LNCaP clone FGC (cell line): ENCODE measurements at places on chromosomes 4 and X.

DNA sequence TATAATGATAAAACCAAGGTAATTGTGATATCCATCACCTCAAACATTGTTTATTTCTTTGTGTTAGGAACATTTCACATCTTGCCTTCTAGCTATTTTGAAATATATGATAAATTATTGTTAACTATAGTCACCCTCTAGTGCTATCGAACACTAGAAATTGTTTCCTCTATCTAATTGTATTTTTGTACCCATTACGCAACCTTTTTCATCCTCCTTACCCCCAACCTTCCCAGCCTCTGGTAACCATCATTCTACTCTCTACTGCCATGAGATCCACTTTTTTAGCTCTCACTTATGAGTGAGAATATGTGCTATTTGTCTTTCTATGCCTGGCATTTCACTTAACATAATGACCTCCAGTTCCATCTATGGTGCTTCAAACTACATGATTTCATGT, 3.9 kb upstream of the UBA6 start:
- DNase-seq: no peak

GRCh38 chr4:174303687-174304086, 20.0 kb downstream of the CEP44 start:
- no peak for DNase-seq

GRCh38 chr4:124642846-124643245, 69.7 kb downstream of the ANKRD50 start:
- no peak for DNase-seq

- no peak for DNase-seq
These were observed at the start of gene CPLX1 for GRCh38 chr4:825971-826330. CPLX1 (minus strand) TSS chr4:826129; CDS start chr4:824522, 1,607 bp downstream.

DNA sequence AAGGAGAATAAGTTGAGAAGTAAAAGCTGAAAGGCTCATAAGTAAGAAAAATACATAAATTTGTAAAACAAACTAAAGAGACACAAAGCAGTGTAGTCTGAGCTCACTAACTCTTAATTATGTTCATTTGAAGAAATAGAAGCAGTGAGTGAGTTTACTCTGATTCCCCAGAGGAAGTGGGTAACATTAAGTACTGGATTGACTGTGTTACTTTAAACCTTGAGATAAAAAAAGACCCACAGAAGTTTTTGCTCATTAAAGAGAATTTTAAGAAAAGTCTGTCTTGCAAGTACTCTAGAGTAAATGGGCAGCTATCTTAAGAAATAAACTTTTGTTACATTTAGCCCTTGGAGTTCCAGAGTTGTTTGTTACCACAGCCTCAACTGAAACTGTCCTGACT, 2466.9 kb downstream of the PCDH7 start:
- DNase-seq: no peak

DNA sequence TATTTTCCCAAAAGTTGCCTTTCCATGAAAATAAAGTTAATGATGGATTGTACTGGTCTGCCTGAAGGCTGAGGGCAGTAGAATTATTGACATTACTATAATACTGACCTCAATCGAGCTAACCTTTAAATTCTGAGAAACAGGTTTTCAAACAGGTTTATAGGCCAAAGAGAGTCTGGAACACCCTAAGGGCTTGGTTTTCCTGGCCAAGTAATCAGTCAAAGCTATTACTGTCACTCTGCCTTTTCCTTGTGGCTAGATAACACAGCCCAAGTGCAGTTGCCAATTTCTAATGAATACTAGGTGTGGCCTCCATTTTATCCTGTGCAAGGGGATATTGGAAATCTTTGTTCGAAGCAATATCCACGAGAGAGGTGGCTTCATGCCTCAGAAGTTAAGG, 75.2 kb downstream of the INTS12 start:
- DNase-seq: peak; percentile 96

GRCh38 chrX:116243039-116243438, 72.5 kb downstream of the AGTR2 start:
- DNase-seq: no peak

GRCh38 chrX:7117587-7117986, 29.9 kb upstream of the STS start:
- no peak for DNase-seq

DNA sequence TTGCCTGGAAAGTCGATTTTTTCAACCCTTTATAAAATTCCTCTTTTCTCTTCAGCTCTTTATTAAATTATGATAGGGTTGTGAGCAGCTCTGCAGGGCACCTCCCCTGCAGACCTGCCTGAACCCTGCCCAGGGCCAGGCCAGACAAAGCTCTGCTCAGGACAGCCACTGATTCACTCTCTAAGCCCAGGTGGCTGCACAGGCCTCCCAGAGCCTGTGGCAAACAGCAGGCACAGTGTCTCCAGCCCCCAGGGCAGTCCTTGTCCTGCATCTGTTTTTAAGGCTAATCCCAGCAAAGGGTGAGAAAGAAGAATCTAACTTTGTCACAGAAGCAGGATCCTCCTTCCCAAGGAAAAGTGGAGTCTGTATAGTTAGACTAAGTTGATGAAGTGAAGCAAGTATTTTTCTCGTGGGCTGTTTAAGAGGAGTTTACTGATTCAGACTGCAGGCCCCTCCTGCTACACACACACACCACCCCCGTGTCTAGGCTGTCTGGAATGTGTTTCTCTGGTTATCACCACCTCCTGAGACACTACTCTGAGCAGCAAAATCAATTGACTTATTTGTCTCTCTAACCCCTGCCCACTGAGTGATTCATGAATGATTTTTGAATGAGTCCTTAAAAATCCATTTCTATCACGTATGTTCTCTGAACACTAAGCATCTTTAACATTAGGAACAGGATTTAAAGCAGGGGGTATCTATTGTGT, 101.7 kb downstream of the CHIC2 start:
- DNase-seq: no peak

- DNase-seq: peak; percentile 13
These were observed 255.2 kb upstream of the SFRP2 start for GRCh38 chr4:154044108-154044531.

DNA sequence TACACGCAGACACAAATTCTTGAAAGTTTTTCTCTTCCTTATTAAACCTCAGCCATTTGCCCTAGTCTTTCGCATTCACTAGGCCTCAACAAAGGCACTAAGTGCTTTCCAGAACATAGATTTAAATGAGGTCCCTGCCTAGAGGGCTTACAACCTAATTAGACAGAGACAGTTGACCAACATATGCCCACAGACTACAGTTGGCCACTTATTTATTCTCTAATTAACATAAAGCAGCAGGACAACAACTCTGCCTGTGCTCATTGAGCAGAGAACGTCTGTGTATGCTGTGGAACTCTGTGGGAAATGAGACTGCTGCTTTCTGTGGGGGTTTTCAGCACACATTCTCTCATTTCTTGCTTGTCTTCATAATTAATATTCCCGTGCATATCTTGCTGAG, 303.0 kb upstream of the TACR3 start:
- DNase-seq: no peak
